ENCODE measurements at places on chromosomes 3 and 15. TPM values are rescaled to one million over a fixed set of nuclear protein-coding genes. Genes with fewer than 3 reads are reported as not detected.

ZKSCAN7 gene
- 13.6 TPM for total RNA-seq

SCN11A gene
- not detected for total RNA-seq

DNA sequence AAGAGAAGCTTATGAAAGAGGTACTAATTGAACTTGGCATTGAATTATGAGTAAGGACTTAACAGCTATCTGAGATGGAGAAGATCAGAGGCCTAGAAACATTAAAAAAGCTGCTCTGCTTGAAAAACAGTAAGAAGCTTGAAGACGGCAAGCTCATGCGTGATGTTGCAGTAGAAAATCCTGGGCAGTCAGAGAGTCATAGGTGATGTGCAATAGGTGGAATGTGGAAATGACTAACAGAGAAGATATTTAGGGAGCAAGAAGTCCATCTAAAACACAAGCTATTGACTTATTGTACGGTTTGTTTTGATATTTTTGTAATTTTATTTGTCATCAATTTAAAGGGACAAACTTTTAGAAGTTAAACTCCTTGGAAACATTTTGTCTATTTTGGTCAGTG, 1101.4 kb downstream of the ROBO2 start:
- no peaks in the 10 kb centered on the region for H3K27me3 ChIP-seq
- H3K36me3 ChIP-seq = no peaks in the 10 kb centered on the region
- no peak overlapping the region for H3K27ac ChIP-seq
- no peaks in the 10 kb centered on the region for H3K4me1 ChIP-seq
- H3K4me3 ChIP-seq = no peak overlapping the region

DNA sequence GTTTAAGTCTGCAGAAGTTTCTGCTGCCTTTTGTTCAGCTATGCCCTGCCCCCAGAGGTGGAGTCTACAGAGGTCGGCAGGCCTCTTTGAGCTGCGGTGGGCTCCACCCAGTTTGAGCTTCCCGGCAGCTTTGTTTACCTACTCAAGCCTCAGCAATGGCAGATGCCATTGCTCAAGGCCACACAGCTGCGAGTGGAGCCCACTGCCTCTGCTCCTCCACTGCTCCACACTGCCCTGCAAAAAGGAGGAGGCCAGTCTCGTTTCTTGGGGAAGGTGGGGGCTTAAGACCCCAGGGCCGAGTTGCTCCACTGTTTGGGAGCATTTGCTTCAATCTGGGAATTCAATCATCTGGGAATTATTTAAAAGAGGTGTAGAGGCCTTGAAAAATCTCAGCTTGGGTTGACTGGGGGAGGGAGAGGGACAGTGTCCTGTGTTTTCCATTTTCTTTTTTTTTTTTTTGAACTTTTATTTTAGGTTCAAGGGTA, 144.6 kb upstream of the MEF2A start:
- peak; percentile 31 for DNase-seq
- H3K4me3 ChIP-seq = no peak overlapping the region
- no peaks in the 10 kb centered on the region for H3K36me3 ChIP-seq
- H3K27ac ChIP-seq = peak overlapping the region; percentile 49
- H3K27me3 ChIP-seq = no peaks in the 10 kb centered on the region

DNA sequence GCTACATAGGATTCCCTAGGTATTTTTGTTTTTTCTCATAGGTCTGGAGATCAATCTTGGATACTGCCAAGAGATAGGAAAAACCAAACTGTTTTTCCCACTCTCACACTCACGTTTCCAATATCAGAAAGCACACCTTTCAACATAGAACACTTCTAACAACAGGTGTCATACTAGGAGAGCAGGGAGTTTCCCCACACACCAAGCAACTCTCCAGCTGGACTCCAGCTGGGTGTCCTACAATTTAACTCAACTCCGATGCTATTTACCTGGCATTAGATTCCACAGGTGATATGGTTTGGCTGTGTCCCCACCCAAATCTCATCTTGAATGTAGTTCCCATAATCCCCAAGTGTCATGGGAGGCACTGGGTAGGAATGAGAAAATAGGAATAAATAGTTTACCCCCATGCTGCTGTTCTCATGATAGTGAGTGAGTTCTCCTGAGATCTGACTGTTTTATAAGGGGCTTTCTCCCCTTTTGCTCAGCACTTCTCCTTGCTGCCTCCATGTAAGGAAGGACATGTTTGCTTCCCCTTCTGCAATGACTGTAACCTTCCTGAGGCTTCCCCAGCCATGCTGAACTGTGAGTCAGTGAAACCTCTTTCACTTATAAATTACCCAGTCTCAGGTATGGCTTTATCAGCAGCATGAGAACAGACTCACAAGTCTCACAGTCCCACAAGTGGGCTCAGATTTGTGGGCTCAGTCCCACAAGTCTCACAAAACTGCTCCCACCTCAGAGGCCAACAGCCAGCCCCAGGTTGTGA, 354.5 kb upstream of the THBS1 start:
- H3K4me3 ChIP-seq = no peak overlapping the region
- peaks cover 5% of the 10 kb centered on the region for H3K4me1 ChIP-seq
- no peaks in the 10 kb centered on the region for H3K36me3 ChIP-seq
- H3K27me3 ChIP-seq = no peaks in the 10 kb centered on the region
- no peak overlapping the region for H3K27ac ChIP-seq

DNA sequence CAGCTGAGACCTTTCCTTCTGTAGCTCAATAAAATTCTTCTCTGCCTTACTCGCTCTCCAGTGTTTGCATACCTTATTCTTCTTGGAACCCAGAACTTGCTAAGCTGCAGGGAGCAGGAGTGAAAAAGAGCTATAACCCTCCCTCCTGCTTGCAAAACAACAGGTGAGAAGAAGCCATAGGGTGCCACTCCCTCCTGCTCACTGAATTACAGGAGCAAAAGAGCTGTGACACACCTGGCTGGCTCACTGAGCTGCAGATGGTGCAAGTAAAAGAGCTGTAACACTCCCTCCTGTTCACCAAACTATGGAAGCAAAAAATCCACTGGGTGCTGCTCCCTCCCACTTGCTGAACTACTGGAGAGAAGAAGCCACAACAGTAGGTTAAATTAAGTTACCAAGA, 44.2 kb upstream of the C2CD4B start:
- no peaks in the 10 kb centered on the region for H3K36me3 ChIP-seq
- H3K27ac ChIP-seq = no peak overlapping the region

- H3K36me3 ChIP-seq = no peaks in the 10 kb centered on the region
- H3K27me3 ChIP-seq = no peaks in the 10 kb centered on the region
- peak; percentile 45 for DNase-seq
- peaks cover 11% of the 10 kb centered on the region for H3K4me1 ChIP-seq
- peak overlapping the region; percentile 88 for H3K27ac ChIP-seq
Observed at GRCh38 chr3:13451301-13451673, 28.8 kb upstream of the HDAC11 start.

DNA sequence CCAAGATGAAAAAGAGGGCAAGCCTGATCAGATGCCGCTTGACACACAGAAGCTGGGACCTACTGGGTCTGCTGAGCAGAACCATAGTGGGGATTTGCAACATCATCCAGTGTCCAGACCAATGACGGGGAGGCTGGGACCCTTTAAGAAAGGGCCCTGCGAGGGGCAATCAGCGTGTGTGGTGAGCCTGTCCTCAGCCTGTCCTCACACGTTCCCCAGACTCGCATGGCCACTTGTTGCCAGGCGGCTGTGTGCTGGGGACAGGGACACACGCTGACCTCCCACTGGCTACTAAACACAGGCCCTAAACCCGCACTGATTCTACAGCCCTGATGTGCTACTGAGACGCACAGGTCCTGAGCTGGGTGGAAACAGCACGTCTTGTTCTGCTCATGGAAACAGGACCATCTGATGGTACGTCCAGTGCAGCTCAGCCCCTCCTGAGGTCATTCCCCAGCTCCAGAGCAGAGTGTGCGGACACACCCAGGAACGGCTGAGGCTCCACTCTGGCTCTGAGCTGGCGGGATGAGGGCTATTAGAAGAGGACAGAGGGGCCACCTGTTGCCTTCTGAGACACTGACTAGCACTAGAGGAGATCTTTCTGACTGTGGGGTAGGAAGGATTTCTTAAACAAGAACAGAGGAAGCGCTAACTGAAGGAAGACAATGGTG, 24.4 kb downstream of the PCSK6 start:
- no peak overlapping the region for H3K27ac ChIP-seq
- no peak overlapping the region for H3K4me3 ChIP-seq
- no peaks in the 10 kb centered on the region for H3K4me1 ChIP-seq
- H3K36me3 ChIP-seq = no peaks in the 10 kb centered on the region
- DNase-seq = no peak

DNA sequence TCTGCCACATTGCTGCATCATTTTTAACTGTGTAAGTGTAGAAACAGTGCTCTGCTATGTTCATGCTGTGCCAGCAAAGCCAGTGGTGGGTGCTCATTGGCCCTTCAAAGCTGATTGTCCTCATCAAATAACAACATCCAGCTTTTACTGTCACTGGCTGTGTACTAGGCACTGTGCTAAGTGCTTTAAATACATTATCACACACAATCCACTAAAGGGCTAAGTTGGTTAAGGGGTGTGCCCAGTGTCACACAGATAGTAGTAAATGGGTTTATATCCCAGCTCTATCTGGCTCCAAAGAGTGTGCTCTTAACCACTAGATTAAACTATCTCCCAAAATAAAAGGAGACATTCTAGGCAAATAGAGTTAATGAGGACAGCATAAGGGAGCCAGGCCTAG, 7.7 kb downstream of the TUBGCP4 start:
- no peak for DNase-seq
- no peak overlapping the region for H3K4me3 ChIP-seq
- no peaks in the 10 kb centered on the region for H3K27me3 ChIP-seq
- peaks cover 11% of the 10 kb centered on the region for H3K36me3 ChIP-seq
- no peaks in the 10 kb centered on the region for H3K4me1 ChIP-seq

Measured in upper lobe of left lung (tissue), 6 donors.